Gastroesophageal sphincter (tissue), 4 donors: ENCODE measurements at places on chromosomes 7 and 10.

DNA sequence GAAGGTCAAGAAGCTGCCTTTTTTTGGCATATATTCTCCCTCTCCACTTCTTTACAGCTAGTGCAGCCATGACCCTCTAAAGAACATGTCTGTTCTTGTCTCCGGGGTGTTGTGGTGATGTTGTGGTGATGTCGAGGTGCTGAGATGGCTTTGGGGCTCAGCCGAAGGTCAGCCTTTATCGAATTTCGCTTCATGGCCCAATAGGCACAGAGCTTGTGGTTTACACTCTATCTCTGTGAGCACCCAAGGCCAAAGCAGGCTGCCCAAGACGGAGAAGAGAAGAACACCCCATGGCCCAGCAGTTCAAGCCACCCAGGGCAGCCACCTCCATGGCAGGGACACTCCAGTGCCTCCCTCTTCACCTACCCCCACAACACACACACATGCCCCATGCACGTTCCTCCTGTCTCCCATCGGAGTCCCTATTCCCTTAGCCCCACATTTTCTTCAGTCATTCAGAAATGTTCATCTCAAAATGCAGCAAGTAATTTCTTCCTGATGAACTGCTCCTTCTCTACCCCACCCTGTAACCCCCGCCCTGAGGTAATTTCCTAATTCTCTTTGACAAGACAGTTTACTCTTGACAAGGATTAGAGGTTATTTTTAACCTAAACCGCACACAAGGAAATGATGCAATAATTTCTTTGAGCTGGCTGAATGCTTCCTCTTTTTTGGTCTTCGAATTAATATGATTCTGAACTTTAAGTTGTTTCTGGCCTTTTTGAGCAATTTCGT lies 18.6 kb upstream of the ADRB1 start:
- ATAC-seq = no peak

DNA sequence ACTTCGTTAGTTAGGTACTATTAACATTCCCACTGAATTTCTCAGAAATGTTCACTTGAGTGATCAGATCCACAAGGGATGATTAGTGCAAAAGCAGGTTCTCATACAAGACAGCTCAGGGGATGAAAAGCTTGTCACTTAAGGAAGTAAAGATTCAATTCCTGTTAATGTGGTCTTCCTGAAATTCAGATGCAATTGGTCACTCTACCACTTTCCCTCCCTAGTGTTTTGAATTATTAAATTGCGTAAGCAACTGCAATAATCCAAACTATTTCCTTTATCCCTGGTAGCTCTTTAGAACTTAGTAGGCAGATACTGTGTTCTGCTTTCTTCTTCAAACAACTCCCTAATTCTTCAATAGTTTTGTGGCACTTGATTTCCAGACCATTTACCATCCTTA lies 121.4 kb downstream of the MAGI2 start:
- ATAC-seq = no peak

GRCh38 chr7:42978496-42978895 lies 46.3 kb downstream of the MRPL32 start:
- no peak for ATAC-seq

GRCh38 chr7:158409816-158410330 lies 177.8 kb downstream of the PTPRN2 start:
- no peak for ATAC-seq

DNA sequence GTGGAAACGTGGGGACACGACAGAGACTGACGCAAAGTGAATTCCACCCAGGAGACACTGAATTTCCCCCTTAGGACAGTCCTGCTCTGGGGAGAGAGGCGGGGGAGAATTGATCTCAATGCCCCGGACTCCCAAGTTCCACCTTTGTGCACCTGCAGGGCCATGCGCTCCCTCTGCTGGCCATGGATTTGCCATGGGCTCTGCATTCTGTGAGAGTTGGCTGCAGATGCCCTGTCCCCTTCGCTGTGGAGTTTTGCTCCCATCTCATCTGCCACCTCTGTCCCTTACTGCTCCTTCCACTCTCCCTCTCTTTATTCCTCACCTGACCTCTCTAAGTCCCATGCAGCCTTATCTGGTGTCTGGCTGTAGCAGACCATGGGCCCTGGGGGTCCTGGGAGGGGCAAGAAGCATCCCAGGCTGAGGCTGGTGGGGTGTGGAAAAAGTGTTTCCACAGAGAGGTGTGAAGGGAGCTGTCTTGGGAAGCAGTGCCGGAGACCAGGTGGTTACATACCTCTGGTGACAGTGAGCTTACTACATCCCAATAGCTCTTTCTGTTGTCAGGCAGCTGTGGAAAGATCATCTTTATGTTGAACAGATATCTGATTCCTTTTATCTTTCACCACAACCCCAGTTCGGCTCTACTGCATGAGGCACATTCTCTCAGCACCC lies 14.3 kb downstream of the GHRHR start:
- ATAC-seq = no peak

GRCh38 chr7:85004402-85004801 lies 182.5 kb downstream of the SEMA3D start:
- ATAC-seq = no peak

- ATAC-seq = no peak
Observed at GRCh38 chr10:78651287-78651686, 417.5 kb upstream of the ZMIZ1 start.

DNA sequence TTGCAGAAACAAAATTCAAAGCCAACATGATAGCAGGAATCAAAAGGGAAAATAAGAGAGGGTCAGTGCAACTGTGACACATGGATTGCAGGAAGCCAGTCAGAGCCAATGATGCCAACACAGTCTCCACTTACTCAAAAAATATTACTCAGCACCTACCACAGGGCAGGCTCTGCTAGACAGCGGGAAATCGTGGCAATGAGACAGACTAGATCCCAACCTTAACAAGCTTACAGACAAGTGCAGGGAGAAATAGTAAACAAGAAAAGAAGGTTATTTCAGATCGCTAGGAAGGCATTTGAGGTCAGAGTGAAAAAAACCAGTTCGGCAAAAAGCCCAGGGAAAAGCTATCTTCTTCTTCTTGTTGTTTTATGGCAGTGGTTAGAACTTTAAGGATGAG lies 45.2 kb upstream of the NPFFR1 start:
- ATAC-seq = no peak

GRCh38 chr10:5960070-5960972 lies 17.0 kb downstream of the IL15RA start:
- no peak for ATAC-seq

DNA sequence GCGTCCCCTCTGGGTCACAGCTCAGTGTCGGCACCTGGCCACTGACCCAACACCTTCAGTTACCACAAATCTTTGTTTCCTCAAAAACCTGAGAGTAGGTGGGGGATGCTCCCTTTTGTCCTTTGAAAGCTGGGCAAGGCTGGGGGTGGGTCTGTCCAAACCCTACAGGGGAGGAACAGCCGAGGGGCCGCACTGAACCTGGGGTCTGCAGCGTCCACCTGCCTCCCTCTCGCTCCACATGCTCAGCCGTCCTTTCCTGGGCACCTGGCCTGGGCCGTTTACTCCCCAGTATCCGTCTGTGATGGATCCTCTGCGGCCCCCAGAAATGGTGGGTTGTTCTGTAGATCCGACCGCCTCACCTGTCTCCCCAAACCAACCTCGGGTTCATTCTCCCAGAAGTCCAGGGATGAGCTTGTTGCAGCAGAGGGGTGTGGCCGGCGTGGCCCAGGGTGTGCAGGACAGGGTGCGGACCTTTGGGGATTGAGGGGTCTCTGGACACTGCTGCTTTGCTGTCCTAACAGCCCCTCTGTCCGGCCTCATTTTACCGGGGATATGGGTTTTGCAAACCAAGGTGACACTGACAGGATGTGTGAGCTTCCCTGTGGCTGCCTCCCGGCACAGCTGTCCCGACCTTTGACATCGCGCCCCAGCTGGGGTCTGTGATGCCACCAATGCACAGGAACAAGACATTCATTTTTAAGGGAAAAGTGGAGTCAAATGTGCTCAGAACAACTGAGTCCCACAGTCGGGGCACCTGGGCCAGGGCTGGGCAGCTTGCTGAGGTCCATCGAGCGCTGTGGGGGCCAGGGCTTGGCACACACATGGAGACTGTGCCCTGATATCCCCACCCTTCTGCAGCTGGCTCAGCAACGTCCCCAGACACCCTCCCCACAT lies 115.9 kb downstream of the VIPR2 start:
- no peak for ATAC-seq

DNA sequence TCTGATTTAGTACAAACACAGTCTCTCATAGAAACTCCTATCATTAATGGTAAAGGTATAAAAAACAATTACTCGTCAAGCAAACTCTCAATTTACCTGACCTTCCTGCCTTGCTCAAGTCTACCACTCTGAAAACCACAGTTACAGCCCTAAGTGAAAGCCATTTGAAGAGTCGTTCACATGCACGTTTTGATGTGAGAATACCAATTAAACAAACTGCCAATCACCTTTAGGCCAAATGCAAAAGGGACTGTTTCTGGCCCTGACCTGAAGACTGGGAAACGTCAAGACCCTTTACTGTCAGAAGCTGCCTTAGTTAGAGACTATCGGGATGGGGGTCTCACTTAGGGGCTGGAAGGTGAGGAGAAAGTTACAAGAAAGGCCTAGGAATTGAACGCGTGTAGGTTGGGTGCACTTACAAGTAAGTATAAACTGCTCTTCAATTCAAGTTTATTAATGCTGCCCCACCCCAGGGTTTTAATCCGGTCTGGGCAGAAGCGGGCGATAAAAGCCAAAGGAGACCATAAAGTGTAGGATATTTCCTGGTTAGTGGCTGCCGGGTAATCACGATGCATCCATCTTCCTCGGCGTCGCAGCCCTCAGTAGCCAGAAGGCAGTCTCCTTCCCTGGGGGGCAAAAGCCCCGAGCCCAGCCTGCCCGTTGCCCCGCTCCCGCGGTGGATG lies 935 bp downstream of the TM9SF3 start:
- ATAC-seq = no peak

DNA sequence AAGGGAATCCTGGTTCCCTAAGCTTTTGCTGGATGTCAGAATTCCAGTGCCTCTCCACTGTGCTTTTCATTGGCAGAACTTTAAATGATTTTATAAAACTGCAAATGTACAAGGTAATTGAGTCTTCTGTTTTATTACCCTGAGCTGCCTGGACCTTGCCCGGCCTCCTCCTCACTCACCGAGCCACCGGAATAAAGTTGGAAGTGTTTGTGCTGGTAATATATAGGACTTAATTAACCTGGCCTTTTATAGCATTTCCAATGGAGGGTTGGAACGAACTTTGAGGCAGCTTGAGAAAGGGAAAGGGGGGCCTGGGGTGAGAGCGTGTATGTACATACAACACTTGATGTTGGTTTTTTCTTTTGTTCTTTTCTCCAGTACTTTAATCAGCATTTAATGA lies 43.4 kb downstream of the ZNF503 start:
- no peak for ATAC-seq

DNA sequence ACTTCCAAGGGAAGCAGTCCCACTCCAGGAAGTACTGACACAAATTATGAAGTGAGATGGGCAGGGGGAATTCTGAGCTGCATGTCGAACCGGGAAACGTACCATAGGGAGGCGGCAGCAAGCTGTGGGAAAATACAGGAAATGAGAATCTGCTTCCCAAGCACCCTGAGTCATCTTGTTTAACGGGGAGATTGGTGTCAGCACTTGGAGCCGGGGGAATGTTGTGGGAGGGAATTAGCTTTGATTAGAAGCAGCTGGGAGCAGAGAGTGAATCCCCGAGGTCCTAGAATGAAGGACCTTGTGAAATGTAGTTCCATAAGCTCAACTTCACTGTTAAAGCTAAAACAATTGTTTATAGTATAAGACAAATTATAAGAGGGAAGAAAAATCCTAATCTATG lies 141.4 kb upstream of the PRKCQ start:
- peak; percentile 84 for ATAC-seq
